Natural killer cell (primary cell): ENCODE measurements at places on chromosomes 5 and 9. TPM values are rescaled to one million over a fixed set of nuclear protein-coding genes. Genes with fewer than 3 reads are reported as not detected.

FAM193B gene
- 216 TPM for total RNA-seq

SLC45A2 gene
- not detected for total RNA-seq

RPL12 gene
- 724 TPM for total RNA-seq

PFN3 gene
- not detected for total RNA-seq

ZDHHC11B gene
- total RNA-seq = 2.2 TPM

CLINT1 gene
- 156 TPM for total RNA-seq

DOCK2 gene
- total RNA-seq = 320 TPM

CRHBP gene
- not detected for total RNA-seq

GDA gene
- not detected for total RNA-seq

CER1 gene
- not detected for total RNA-seq

EDIL3 gene
- total RNA-seq = not detected

LHFPL2 gene
- 0.85 TPM for total RNA-seq

F12 gene
- 0.66 TPM for total RNA-seq

ALDH1B1 gene
- 2.5 TPM for total RNA-seq

SLC31A2 gene
- total RNA-seq = 7.9 TPM

CNTNAP3 gene
- total RNA-seq = not detected
